ENCODE measurements at places on chromosomes 5 and 9.

- no peak for DNase-seq
Observed at GRCh38 chr9:96068511-96068910, 193.0 kb downstream of the ERCC6L2 start.

DNA sequence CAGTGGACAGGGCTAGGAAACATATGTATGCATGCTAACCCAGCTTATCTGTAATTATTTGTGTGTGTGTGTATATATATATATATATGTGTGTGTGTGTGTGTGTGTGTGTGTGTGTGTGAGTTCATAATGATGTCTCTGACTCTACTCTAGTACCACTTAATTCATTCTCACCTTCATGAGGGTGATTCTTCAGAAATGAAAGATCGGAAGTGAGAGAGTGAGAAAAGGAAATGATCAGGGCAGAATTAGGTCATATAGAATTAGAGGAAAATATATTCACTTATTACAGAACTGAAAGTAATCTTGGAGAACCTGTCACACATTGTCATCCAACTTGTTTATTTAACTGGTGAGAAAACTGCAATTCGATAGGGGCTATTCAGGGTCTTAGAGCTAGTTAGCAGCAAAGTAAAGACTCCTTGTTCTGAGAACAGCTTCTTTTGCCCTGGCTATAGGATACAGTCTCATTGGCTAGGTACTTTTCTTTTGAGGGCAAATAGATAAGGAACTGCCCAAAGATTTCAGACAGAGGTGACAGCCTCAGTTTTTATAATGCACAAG, 58.8 kb downstream of the C9orf153 start:
- no peak for DNase-seq

DNA sequence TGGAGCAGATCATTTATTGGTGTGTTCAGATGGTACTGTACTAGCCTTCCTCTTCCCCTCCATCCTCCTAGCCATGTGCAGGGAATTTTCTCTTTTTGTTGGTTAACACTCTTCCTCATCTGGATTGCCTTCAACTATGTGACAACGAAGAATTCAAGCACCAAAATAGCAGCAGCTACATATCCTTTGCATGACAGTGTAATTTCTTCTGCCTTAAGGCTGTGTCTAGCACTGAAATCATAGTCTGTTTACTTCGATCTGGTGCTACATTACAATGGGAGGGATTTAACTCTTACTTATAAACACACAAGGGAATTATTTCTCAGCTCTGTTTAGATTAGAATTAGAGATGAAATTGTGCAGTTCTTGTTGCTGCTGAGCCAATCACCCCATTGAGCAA, 260.4 kb downstream of the ARL15 start:
- DNase-seq, result no peak

GRCh38 chr5:38548064-38548759, 8.2 kb downstream of the LIFR start:
- no peak for DNase-seq

- no peak for DNase-seq
Observed at GRCh38 chr9:86580688-86581087, 226.5 kb upstream of the TUT7 start.

- peak; percentile 73 for DNase-seq
Observed at GRCh38 chr9:93592643-93593021, 16.2 kb downstream of the PHF2 start.

GRCh38 chr5:126446498-126447224, 23.5 kb downstream of the GRAMD2B start:
- DNase-seq, result no peak
